ENCODE measurements at places on chromosomes 6 and 20.

DNA sequence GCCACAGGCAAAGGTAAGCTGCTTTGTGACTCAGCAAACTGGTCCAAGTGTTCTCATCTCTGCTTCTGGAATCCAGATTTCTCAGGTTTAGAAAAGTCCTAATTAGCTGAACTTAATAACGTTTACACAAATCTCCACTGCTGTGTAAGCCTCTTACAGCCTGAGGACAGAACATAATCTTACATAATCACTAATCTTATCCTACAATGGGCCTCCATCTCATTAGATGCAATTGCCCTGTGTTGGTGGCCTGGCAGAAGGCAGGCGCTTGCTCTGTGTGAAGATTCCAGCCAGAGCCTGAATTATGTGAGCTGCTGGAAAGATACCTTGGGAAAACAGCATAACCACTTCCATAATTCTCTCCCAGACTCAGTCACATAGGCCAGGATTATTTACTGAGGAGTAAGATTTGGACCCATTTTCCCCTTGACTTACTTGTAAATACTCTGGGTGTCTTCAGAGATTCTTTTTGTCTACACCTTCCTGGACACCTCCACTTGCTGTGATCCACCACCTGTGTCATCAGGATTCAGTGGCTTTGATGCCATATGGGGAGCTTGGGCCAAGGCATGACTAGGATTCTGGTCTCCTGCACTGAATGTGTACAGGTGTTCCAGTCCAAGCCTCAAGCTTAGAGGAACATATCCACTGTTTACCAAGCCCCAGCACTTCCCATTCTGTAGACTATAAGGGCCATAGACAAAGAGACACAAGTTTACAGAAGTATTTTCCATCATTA lies 104.4 kb downstream of the C6orf118 start:
- DNase-seq, result no peak

DNA sequence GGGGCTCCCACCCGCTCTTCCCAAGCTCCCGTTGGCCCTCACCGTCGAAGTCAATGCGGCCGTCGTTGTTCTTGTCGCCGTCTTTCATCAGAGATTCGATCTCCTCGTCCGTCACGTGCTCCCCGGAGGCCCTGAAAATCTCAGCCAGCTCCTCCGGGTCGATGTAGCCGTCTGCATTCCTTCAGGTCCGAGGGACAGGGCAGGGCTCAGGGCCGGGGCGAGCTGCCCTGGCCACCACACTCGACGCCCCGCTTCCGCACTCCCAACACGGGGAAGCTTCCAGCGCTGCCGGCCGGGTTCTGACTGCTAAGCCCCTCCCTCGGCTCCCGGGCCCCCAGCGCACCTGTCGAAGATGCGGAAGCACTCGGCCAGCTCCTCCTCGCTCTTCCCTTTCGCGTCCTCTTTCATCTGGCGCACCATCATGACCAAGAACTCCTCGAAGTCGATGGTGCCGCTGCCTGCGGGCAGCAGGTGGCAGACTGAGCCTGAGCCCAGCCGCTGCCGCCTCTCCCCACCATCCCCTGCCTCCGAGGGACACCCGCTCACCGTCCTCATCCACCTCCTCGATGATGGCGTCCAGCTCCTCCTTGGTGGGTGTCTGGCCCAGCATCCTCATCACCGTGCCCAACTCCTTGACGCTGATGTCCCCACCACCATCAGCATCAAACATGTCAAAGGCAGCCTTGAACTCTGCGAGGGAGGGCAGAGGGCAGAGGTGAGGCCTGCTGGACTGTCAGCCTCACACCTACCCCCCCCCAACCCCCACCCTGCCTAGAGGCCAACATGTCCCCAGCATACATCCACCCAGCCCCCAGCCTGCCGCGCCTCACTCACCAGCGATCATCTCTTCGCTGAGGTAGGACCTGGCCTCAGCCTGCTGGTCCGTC lies 2.9 kb downstream of the TNNC2 start:
- no peak for DNase-seq

DNA sequence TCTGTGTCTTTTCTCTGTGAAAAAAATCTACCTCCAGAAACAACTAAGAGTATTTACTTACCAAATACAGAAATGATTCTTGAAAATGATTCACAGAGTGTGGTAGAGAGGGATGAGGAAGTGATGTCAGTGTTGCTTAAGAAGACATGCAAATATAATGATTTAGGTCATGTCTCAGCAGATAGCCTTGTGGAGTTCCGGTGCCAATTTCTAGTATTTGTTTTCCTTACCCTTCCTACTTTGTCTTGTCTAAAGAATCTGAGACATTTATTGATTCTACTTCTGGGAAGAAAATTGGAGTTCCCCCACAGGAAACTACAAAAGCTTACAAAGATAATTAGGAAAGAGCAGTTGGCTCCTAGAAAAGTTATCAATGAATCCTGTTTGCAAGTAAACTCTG lies 68.8 kb downstream of the GJA1 start:
- no peak for DNase-seq

GRCh38 chr6:53974941-53975340 lies 136.3 kb upstream of the MLIP start:
- no peak for DNase-seq

DNA sequence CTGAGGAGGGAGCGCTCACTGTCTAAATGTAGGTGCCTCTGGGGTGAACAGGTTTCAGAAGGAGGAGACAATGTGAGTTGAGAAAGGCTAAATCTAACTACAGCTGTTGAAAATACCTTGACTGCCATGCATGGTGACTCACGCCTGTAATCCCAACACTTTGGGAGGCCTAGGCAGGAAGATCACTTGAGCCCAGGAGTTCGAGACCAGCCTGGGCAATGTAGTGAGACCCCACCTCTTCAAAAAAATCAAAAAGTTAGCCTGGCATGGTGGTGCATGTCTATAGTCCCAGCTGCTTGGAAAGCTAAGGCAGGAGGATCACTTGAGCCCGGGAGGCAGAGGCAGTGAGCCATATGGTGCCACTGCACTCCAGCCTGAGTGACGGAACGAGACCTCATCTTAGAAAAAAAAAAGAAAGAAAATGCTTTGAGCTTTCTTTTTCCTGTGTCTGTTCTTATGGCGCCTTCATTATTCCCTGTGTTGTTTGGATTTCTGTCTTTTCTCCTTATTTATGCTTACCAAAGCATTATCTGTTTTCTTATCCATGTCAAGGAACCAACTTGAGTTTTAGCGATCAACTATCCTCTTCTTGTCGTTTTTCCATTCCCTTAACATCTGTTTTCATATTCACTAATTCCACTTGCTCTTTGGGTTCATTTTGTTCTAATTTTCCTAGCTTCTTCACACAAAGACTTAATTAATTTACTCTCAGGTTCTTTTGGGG lies 8.5 kb downstream of the SLC2A10 start:
- no peak for DNase-seq

GRCh38 chr6:31122791-31123706 lies 2.8 kb upstream of the CDSN start:
- no peak for DNase-seq
